ENCODE measurements at places on chromosomes 11 and 22.

DNA sequence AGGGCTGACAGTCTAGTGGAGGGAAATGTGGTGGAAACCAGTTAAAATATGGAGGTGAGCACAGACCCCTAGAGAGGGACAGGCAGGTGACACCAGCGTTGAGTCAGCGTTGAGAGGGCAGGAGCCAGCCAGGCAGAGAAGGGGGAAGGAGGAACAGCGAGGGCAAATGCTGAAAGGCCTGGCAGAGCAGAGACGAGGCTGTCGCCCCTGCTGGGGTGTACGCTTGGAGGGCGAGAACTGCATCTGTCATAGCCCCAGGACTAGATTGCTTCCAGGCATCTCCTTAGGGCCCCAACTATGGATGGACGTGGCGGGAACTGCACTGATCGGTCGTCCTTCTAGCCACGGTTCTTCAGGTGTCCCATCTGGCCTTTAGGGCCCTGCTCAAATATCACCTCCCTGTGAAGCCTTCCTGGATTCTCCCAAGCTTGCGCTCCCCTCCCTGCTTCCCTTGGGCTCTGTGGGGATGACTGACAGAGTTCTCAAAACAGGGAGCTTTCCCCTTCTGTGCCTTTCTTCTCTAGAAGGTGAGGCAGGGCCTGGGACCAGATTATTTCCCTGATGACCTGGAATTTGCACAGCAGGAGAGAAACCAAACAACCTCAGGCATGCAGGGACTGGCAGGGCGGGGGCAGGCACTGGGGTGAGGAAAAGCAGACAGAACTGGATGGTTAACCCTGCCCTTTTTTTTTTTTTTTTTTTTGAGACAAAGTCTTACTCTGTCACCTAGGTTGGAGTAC lies 11.1 kb downstream of the SYNGR1 start:
- peak; percentile 41 for DNase-seq

DNA sequence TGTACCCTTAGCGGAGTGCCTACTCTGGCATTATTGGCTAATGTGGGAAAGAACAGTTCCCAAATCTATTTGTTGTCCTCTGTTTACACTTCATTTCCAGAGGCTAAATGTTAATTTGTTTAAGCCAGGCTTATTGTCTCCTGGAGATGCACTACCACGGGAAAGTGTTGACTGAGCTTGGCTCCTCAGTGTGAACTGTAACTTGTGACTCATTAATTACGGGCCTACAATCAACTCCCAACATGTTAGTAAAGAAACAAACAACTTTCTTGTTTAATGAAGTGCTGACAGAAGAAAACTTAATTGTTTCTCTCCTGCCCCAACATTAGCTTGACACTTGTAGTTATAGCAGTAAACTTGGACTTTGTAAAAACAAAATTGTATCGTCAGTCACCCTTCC lies 130.4 kb downstream of the ATXN10 start:
- no peak for DNase-seq

DNA sequence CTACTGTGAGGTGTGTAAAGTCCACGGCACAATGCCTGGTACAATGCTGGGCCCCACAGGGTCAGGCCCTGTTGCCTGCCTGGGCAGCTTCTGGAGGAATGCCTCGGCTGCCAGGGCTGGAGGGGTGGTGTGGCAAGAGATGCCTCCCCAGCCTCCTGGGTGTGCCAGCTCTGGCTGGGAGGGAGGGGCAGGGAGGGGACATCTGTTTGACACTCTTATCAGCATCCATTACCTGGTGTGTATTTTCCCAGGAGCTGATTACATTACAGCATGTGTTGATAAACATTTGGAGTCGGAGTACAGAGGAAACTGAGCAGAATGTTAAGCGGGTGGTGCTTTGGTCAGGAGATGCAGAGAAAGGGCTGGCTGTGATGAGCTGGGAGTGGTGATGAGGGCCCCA lies 11.0 kb upstream of the NECTIN1 start:
- no peak for DNase-seq

DNA sequence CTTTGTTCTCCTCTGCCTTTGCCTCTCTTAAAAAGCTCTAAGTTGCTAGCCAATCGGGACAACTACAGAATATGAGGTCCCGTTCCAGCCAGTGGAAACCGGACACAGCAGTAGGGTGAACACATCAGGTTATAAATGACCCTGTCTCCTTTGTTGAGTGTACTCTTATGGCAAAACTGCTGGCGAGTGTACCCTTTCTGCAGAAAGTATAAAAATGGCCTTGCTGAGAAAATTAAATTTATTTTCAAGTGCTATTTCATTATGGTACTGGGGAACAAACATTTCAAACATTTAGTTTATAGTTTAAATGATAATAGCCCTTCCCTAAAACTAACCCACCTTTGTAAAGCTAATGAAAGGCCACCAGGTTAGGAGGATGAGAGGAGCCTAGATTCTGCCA lies 6.0 kb upstream of the LGALS12 start:
- DNase-seq: no peak

GRCh38 chr11:110710628-110711381 lies 1.4 kb downstream of the ARHGAP20 start:
- peak; percentile 58 for DNase-seq

DNA sequence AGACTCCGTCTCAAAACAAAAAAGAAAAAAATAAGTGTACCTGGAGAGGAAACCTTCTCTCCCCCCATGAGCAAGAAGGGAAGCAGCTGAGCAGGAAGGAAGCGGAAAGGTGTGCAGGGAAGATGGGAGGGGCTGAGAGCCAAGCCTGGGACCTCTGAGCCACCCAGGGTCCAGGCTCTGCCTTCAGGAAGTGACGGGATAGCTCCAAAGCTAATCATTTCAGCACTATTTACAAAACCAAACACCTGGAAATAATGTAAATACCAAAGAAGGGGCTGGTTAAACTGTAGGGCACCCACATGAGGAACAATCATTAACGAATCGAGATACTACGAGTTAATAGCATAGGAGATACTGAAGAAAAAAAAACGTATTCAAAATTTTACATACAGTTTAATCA lies 27.9 kb downstream of the ARRB1 start:
- no peak for DNase-seq

DNA sequence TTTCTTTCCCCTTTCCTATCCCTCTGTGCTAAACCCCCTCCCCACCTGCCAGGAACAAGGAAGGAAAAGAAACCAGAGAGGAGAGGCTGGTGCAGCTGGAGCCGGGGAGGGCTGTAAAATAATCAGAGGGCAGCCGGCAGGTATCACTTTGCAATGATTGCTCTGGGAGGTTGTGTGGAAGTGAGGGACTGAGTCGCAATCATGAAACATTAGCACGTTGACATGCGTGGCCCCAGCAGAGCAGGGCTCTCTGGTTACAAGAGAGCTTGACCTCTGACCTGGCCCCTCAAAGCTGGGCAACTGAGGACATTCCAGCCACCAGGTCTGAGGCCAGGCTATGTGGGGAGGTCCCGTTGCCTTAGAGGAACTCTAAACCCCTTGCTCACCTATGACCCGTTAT lies 170.8 kb upstream of the BDNF start:
- no peak for DNase-seq

GRCh38 chr11:11975201-11976092 lies 33.0 kb downstream of the DKK3 start:
- DNase-seq: no peak

- peak; percentile 67 for DNase-seq
These were observed 72.4 kb upstream of the TMEM45B start for GRCh38 chr11:129743112-129743815.

DNA sequence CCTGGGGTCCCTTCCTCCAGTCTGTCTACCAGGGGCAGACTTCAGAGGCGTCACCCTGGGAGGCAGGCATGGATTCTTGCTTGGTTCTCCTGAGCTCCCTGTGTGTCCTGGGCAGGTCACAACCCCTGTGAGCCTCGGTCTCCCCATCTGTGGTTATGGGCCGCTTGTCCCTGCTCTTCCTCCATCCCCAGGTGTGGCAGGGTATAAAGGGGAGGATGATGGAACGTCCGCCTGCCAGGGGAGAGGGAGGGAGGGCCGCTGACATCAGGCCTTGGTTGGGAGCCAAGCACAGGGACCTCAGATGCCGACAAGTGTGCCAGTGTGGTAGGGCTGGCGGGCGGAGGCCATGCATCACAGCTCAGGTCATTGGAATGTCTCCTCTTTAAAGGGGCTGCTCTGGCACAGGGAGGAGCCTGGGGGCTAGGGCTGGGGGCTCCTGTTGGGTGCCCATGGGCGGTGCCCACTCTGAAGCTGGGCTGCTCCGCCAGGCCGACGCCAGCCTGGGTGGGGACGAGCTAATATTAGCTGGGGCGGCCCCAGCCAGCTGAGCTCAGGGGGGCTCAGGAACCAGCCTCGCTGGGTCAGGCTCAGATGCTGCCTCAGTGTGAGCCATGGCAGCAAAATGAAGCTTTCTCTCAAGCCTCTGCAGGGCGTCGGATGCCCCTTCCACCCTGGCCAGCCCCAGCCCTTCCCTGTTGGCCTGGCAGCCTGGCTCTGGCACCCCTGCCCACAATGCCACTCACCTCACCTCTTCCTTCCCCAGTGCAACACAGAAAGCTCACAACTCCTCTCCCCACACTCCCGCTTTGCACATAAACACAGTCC lies 12.8 kb downstream of the KCNC1 start:
- no peak for DNase-seq

DNA sequence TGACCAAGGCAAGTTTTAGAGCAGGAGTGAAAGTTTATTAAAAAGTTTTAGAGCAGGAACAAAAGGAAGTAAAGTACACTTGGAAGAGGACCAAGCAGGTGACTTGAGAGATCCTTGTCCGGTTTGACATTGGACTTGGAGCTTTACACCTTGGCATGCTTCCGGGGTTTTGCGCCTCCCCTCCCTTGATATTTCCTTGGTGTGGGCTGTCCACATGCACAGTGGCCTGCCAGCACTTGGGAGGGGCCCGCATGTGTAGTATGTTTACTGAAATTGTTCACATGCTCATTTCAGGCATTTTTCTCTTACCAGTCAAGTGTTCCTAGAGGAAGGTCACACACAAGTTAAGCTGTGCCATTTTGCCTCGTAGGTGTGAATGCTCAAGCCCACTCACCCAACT lies 19.0 kb upstream of the THRSP start:
- no peak for DNase-seq

GRCh38 chr11:74520316-74520715 lies 26.8 kb upstream of the LIPT2 start:
- no peak for DNase-seq

DNA sequence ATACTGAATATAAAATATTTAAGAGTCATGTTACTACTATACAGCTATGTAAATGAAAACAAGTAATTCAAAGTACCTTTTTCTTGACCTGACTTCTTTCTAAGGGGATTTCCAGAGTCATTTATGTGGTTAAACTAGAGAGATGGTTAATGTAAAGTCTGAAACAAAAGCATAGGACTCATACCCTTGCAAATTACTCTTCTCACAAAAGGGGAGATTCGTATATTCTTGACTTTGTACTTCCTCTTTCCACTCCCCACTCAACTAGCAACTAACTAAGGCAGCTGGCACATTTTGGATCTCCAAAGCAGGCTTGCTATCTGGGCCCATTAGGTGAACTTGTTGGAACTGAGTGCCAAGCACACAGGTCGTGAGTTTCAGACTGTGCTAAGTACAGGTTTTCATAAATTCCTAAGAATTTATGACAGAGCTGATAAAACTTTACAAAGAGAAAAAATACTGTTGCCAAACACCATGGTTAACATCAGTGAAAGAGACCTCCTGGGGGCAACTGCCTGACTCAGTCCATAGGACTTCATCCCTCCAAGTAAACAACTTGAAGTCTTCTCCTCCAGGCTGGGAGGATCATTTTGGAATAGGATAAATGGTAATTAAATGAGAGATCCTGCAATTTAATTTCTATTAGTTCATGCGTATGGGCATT lies 77.0 kb upstream of the DDI1 start:
- no peak for DNase-seq

GRCh38 chr11:123653827-123654565 lies 428 bp downstream of the SCN3B start:
- peak; percentile 74 for DNase-seq

GRCh38 chr11:75536786-75537641 lies 11.3 kb upstream of the GDPD5 start:
- DNase-seq: no peak

- DNase-seq: peak; percentile 57
These were observed 40.1 kb upstream of the CLMP start for GRCh38 chr11:123235117-123235655.

DNA sequence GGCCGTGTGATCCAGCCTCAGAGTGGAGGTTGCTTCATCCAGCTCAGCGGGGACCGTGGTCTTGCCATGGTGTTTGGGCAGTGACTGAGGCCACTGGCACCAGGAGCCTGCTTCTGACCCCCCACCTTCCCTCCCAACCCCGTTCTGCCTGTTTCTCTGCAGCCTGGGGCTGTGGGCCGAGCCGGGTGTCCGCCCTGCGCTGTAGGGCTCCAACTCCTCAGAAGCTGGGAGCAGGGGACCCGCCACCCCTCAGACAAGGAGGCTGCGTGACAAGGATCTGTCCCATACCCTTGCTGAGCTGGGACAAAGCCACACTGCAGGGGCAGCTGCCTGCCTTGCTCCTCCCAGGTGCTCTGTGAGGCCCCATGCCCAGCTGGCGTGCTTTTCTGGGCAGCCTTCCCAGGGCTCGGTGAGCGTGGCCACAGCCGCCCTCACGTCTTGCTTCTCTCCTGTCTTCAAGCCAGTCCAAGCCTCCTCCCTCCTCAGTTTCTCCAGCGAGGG lies 11.7 kb upstream of the ARFGAP3 start:
- DNase-seq: no peak

DNA sequence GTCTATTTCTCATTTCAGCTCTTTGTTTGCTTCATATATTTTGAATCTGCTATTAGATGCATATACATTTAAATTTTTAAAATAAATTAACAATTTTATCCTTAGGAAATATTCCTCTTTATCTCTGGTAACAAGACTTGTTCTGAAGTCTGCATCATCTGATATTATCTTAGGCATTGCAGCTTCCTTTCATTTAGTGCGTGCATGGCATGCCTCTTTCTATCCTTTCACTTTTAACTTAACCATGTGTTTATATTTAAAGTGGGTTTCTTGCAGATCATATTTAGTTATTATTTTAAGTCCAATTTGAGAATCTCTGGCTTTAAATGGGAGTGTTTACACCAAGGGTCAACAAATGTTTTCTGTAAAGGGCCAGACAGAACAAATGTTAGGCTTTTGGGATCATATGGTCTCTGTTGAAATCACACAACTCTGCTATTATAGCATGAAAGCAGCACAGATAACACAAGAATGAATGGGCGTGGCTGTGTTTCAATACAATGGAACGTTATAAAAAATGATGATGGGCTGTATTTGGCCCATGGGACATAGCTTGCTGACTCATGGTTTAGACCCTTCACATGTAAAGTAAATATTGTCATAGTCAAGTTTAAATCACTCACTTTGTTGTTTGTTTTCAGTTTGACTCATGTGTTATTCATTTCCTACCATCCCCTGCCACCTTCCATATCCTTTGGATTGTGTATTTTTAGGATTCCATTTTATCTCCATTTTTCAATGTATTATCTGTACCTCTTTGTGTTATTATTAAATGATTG lies 83.9 kb upstream of the SNX19 start:
- no peak for DNase-seq

GRCh38 chr22:17633998-17634323 lies 4.6 kb upstream of the BCL2L13 start:
- no peak for DNase-seq

- DNase-seq: peak; percentile 58
These were observed 85.5 kb downstream of the ENTHD1 start for GRCh38 chr22:39808081-39808480.
